ENCODE measurements at places on chromosomes 5 and 9.

DNA sequence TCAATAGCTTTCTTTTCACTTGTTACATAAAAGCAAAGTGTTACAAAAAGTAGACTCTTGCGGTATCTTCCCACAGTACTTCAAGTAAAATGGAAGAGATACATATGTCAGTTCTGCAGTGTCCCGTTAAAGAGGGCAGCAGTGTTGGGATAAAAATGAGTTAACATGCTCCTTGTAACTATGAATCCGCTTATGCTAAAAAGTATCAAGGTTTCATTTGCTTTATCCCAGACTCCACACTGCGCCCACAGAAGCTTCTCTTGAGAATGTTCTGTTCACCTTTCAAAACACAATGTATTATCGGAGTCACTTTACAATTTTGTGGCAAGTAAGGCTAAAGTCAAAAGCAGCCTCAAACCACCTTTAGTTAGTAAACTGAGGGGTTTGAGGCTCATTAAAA, 790 bp downstream of the PTAR1 start:
- no peak for DNase-seq

GRCh38 chr9:85541876-85542275, 199.9 kb downstream of the AGTPBP1 start:
- DNase-seq: no peak

GRCh38 chr9:84216151-84216550, 124.4 kb downstream of the SLC28A3 start:
- no peak for DNase-seq

- no peak for DNase-seq
These were observed 157.5 kb downstream of the EBF1 start for GRCh38 chr5:158942217-158942616.

DNA sequence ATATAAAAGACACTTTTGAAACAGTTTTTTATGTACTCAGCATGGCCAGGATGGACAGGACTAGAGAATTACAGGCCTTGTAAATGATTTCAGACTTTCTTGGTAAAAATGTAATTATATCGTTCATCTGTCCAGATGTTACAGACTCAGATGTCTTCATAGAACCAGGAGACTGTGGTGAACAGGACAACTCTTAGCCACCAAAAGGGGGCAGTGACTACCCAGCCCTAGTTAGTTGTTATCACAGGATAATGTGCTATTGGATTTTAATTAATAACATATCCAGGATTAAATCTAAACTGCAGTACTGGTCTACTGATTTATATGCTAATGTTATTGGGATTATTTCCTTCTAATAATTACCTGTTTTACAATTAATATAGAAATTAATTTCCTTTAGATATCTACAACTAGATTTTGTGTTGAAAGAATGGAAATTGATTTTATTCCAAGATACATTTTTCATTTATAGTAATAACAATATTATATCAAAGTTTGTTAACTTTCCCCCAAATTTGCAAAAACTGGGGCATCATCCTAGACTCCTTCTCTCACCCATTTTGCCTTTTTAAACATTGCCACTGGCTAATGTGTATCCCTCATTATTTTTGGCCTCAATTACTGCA, 99.4 kb downstream of the MTREX start:
- no peak for DNase-seq

- no peak for DNase-seq
These were observed 178.1 kb downstream of the TMEM161B start for GRCh38 chr5:88090506-88090905.

- DNase-seq: no peak
These were observed 161.4 kb downstream of the PIK3R1 start for GRCh38 chr5:68376935-68377334.

GRCh38 chr5:143557061-143557818, 153.8 kb upstream of the NR3C1 start:
- no peak for DNase-seq

DNA sequence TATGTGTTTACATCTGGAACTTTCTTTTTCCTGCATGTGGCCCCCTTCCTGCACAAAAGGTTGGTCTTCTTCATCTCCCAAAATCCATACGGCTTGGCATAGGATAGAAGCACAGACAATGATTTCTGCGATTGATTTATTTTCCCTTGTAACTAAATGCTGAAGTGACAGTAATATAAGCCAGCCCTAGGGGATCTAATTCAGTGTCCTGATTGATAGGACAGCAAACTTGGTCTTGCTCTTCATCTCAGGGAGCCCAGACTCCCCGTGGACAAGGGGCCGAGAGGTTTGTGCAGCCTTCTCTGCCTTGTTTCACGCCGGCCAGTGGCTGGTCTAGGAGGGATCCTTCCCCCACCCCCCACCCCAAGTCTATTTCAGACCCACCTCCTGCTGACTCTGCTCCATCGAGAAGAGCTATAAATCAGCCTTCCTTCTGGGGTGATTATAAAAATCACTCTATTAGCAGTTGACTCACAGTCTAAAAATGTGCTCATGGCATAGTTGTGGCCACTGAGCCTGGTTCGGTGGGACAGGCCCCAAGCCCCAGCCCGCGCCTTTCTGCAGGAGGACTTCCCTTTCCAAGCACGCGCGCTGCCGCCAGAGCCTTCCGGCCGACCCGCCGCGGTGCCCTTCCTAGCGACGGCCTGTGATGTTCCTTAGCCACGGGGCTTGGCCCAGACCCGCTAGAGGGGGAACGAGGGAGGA, 89.8 kb upstream of the COL5A1 start:
- DNase-seq: peak; percentile 52

GRCh38 chr5:172985596-172985995, 2.0 kb downstream of the ATP6V0E1 start:
- DNase-seq: no peak

- no peak for DNase-seq
These were observed 9.7 kb downstream of the LIFR start for GRCh38 chr5:38546691-38547146.

DNA sequence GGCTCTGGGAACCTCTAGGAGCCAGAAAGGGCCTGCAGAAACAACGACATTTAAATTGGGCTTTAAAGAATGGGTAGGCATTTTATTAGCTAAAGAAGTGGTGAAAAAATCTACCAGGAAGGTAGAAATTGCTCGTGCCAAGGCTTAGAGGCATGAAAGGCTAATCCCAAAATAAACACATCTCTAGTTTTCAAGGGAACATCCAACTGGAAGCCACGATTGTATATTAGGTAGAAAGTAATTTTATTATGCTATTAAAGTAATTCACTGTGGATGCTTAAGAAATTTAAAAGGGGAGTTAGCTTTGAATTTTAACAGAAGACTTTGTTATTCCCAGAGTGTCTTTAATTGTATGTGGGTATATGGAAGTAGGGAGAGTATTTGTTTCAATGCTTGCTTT, 17.5 kb upstream of the CNTLN start:
- no peak for DNase-seq

DNA sequence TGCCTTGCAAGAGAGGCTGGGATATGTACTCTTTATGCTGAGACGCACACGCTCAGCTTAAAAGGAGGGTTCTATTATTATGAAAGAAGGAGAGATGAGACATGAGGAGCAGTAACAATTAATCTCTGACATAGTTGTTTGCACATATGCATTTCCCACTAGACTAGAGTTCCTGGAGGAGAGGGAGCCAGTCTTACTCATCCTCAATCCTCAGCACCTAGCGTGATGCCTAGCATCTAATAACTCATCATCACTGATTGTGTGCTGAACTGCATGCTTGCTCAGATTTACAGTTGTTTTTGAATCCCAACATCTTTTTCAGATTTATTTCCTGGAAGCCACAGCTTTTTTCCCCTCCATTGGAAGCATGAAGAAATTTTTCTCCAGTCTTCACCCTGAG, 35.5 kb downstream of the GCNT4 start:
- no peak for DNase-seq

DNA sequence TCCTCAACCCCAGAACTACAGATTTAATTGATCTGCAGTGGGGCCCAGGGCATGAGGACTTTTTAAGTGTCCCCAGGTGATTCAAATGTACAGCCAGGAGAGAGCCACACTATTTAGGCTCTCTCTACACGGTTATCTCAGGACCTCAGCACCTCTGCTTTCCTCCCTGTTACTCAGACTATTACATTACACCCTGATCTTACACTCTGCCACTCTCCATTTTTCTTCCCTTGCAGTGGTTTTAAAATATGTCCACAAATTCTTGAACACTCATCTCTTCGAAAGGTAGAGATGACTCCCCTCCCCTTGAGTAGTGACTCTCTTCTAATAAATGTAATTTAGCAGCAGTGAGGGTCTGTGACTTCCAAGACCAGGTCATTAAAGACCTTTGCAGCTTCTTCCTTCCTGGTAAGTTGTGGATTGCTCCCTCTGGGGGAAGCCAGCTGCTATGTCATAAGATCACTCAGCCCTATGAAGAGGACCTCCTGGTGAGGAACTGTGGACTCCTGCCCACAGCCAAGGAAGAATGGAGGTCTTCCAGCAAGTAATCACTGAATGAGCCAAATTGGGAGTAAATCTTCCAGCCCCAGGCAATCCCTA, 87.5 kb upstream of the SSBP2 start:
- no peak for DNase-seq

GRCh38 chr5:67378256-67378655, 181.7 kb upstream of the CD180 start:
- no peak for DNase-seq

DNA sequence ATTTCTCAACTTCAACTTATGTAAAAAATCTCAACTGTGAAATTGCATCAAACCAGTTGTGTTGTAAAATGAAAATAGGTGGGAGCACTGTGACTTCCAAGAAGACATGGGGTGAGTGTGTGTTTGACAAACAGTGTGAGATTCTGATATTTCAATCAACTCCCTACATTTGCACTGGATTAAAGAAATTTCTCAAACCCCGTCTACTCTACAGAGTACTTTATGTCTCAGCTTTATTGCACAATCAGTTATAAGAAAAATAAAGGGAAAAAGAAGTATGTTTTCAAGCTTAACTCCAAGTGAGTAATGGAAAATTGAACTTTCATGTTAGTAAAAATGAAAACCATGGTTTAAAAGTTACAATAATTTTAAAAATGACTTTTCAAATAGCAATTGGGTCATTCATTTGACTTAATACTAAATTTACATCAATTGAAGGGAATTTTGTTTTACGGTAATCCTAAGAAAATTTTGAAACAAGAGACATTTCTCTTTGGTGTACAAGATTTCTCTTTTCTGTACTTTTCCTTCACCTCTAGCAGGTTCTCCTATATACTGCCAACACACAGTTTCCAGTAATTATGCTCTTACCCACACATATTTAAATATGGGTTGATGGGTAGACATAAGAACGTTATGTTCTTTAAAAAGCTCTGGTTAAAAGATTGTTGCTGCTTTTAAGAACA, 80.3 kb downstream of the CDO1 start:
- no peak for DNase-seq

GRCh38 chr9:114837923-114838322, 32.1 kb upstream of the TNFSF15 start:
- DNase-seq: no peak

DNA sequence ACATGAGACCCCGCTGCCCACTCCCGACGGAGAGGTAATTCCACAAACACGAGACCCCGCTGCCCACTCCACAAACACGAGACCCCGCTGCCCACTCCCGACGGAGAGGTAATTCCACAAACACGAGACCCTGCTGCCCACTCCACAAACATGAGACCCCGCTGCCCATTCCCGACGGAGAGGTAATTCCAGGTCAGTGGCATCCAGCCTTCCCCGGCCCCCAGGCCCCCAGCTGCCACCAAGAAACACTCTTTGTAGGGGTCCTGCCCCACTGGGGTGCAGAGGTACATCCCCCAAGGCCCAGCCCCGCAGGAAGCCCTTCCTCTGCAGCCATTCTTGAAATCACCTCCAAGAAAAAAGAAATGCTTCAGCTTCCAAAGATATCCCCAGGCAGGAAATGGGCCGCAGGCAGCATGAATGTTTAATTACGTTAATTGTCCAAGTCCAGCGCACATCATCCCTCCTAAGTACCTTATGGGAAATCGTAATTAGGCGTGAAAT, 115.9 kb downstream of the ADAMTS2 start:
- no peak for DNase-seq

- DNase-seq: no peak
These were observed 132.4 kb downstream of the ROR2 start for GRCh38 chr9:91817493-91818224.

GRCh38 chr9:5509573-5509972, 758 bp upstream of the PDCD1LG2 start:
- no peak for DNase-seq

DNA sequence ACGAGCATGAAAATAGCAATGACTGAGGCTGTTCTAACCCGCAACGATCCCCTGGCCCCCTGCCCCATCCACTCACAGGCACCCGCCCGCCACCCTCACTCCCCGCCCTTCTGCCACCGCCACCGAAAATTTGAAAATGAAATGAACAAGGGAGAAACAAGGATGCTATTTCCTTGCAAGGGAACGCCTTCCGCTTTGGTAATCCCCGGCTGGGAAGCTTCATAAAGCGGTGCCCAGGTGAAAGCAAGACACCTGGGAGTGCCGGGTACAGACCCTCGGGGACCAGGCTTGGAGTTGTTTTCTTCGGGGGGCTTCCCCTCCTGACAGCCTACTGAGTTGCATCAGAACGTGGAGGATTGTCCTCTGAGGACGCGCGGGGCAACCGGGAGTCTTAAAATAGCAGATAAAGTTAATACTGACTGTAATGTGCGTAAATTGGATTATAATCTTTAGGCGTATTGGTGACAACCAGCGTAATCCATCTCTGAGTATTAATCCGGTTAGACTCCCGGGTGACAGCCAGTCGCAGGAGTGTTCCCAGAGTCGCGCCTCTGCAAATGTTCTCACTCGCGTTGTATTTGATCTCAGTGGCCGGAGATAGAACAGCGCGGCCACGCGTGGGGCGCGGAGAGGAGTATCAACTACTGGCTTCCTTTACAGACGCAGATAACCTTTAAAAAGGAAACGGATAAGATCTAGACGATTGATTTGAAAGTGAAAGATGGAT, 885 bp upstream of the MLLT3 start:
- DNase-seq: no peak

DNA sequence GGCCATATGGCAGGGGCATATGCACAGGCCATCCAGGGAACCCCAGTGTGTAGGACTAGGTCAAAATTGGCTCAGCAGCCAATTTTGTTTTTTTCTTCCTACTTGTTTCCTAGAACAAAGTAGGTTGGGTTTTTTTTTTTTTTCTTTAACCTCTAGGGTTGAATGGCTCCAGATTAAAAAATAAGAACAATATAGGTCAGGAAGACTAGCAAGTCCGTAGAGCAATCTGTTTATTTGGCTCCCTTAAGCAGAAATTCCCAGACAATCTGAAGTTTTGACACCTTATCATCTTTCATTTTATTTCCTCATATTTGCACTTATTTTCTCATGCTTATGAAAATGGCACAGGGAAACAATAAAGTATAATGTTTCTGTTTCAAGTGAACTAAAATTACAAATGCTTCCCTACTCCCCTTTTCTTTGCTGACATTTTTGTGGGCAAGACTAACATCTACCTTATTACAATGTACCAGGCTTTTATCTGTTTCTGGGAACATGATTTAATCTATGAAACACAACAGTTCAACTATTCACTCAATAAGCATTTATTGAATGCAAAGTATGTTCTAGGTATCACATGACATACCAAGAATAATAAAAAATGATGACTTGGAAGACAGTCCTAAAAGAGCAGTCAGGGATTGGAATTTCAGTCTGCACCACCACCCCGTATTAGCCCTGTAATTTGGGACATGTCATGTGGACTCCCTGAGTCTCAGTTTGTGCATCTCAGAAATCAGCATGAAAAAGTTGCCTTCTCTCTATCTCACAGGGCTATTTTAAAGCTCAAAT, 30.5 kb downstream of the TLR4 start:
- DNase-seq: no peak

GRCh38 chr5:108536321-108536720, 154.4 kb upstream of the FBXL17 start:
- DNase-seq: no peak

All from KG1 (cell line).